ENCODE measurements at places on chromosomes 16 and 17.

GRCh38 chr17:46044286-46044928 lies 45.4 kb downstream of the STH start:
- DNase-seq, result peak; percentile 87

GRCh38 chr17:81722184-81723120 lies 10.4 kb downstream of the SLC25A10 start:
- peak; percentile 30 for DNase-seq

- no peak for DNase-seq
These were observed 61.2 kb downstream of the HS3ST3A1 start for GRCh38 chr17:13540546-13540945.

GRCh38 chr17:75639327-75639726 lies 6.1 kb downstream of the SMIM5 start:
- peak; percentile 16 for DNase-seq

GRCh38 chr17:74904687-74905409 lies 11.4 kb upstream of the FADS6 start:
- DNase-seq, result no peak
